H1 (cell line): ENCODE measurements at places on chromosomes 13 and 19. TPM values are rescaled to one million over a fixed set of nuclear protein-coding genes. Genes with fewer than 3 reads are reported as not detected.

DNA sequence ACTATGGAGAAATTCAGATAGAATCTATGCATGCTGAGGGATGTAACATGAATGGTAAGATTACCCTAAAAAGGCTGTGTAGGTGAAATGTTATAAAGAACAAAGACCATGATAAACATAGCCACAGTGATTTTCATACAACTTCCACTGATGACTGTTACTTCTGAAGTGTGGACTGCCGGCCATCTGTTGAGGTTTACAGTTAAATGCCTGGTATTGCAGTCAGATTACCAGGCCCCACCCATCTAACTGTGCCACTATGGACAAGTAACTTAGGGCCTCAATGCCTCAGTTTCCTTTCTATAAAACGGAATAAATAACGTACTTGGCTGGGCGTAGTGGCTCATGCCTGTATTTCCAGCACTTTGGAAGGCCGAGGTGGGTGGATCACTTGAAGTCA lies 395.6 kb downstream of the KLF12 start:
- DNase-seq: no peak

DNA sequence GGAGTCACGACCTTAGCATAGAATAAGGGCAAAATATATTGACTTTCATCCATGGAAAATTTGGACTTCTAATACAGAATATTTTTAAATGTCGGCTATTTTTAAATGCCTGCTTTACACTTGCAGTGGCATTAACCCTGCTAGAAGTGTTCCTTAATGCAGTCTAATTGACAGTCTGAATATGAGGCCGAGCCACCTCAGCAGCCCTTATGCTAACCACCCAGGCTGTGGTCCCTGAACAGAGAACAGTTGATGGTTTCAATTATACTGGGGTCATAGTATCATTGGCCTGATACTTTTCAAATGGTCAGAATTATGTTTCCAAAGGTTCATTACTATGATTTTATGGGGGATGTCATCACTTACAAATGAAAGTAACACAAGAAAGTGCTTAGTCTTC lies 764.7 kb upstream of the SLITRK1 start:
- no peak for DNase-seq

DNA sequence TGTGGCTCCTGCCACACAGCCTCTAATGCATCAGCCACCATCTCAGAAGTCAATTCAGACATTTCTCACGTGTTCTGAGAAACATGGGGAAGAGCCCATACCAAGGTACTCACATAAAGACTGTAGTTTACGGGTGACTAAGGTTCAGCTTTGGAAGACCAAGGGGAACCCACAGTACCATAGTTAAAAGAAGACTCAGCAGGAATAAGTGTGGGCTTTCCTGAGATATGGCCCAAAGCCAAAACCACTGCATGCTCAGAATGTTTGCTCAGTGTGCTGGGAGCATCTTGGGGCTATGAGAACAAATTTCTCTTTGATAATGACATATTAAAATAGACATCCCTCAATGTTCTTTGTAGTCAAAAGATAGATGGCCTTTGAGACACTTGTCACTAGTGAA lies 283.8 kb downstream of the DCT start:
- no peak for DNase-seq

GRCh38 chr19:12606796-12607195 lies 3.8 kb downstream of the ZNF490 start:
- DNase-seq: no peak

DNA sequence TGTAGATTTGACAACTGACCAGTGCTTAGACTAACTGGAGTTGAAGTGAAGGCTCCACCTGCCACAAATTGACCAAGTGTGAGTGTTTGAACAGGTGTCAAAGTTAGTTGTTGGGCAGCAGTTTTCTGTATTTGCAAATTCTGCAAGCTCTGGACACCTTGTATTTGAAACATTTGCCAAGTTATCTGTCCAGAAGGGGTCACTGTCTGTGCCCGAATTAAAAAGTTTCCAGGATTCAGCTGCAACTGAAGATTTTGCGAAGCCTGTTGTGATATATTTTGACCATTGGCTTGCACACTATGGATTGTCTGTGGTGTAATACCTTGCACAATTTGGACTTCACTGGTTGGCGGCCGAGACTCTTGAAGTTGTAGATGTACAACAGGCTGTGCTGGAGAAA lies 1690.7 kb downstream of the SLITRK5 start:
- no peak for DNase-seq

- no peak for DNase-seq
Observed at GRCh38 chr13:67520886-67521285, 290.8 kb upstream of the PCDH9 start.

GRCh38 chr13:114151565-114152284 lies 19.3 kb upstream of the RASA3 start:
- DNase-seq: no peak

GRCh38 chr13:90414691-90415596 lies 932.5 kb upstream of the MIR17HG start:
- DNase-seq: no peak

GRCh38 chr13:30186634-30187415 lies 120.5 kb downstream of the KATNAL1 start:
- DNase-seq: no peak

GRCh38 chr13:21478881-21479808 lies 20.0 kb upstream of the ZDHHC20 start:
- no peak for DNase-seq

DNA sequence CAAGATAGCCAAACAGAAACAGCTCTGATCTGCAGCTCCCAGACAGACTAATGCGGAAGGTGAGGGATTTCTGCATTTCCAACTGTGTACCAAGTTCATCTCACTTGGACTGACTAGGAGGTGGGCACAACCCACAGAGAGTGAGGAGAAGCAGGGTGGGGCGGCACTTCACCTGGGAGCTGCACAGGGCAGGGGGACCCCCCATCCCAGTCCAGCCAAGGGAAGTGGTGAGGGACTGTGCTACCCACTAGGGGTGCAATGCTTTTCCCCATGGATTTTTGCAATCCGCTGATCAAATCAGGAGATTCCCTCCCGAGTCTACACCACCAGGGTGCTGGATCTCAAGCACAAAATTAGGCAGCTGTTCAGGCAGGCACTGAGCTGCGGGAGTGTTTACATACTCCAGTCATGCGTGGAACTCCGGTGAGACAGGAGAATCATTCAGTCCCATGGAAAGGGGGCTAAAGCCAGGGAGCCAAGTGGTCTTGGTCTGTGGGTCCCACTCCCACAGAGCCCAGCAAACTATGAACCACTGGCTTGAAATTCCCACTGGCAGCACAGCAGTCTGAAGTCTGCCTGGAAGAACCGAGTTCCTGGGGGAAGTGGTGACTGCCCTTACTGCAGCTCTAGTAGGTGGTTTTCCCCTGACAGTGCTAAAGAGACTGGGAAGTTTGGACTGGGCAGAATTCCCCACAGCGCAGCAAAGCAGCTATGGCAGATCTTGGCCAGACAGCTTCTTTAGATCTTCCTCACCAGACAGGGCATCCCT lies 85.1 kb upstream of the UFM1 start:
- DNase-seq: no peak

- DNase-seq: no peak
Observed at GRCh38 chr13:57123681-57124080, 17.0 kb upstream of the PRR20A start.

GRCh38 chr19:27673986-27674385 lies 1539.0 kb downstream of the UQCRFS1 start:
- DNase-seq: no peak

DNA sequence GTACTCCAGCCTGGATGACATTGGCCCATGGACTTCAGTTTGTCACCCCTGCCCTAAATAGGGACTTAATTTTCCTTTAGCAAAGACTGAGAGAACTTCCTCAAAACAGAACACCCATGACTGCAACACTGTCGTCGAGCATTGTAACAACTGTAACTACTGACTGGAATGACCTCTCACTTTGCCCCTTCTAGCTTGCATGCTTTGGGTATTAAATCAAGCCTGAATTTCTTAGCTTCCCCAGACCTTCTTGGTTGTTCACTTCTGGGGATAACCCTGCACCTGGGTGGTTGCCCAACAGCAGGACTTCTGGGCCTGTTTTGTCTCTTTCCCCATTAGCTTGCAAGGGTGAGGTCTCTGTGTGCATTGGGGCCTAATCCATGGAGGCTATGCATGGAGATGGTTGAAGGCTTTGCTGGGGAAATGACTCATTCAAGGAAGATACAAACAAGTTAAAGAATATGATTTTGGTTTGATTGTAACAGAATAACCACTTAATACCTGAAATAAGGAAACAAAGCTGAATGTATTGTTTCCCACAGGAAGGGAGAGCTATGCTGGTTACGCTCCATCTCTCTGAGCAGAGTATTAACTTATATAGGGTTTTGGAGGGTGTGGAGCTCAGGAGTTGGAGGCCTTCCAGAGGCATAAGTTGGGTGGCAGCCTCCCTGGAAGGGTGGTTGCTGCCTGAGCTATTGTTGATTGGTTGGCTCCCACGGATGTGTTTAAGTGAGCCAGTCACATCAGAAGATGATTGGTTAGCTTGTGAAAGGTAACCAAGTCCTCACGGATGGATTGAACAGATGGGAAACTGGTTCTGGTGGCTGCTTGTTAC lies 34.7 kb upstream of the UBAC2 start:
- no peak for DNase-seq

GRCh38 chr13:72507416-72508199 lies 219.8 kb downstream of the MZT1 start:
- DNase-seq: no peak

DNA sequence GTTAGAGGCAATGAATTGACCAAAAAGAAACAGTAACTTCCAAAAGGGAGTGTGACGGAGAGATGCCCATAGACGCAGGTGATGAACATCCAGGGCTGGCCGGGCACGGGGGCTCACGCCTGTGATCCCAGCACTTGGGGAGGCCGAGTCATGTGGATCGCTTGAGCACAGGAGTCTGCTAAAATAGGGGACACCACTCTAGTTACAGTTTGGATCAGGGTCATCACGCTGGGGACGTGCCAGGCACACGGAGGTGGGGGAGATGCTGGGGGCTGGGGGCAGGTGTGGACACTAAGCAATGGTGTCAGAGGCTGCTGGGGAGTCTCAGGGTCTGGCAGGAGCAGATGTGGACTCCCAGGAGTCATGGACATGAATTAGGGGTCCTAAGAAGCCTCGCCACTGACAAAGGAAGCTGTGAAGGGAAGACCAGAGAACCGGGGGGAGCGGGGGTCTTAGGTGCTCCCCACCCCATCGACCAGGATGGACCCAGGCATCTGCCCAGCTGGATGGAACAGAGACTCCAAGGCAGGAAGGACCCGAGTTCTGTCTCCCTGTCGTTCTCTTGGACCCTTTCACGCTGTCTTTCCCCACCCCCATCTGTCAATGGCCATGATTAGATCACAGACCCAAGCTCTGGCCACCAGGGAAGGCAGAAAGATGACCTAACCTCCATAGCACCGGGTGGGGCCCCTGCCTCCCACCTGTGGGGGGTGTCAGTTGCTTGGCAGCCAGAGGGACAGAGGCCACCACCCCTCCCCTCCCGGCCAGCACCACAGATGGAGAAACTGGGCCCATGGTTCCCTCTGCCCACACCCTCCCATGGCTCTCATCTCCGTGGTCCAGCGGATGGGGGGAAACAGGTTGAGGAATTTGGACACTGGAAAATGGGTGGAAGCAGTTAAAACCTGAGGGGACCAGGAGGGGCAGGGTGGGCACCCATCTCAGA lies 19.6 kb downstream of the CCDC8 start:
- no peak for DNase-seq

DNA sequence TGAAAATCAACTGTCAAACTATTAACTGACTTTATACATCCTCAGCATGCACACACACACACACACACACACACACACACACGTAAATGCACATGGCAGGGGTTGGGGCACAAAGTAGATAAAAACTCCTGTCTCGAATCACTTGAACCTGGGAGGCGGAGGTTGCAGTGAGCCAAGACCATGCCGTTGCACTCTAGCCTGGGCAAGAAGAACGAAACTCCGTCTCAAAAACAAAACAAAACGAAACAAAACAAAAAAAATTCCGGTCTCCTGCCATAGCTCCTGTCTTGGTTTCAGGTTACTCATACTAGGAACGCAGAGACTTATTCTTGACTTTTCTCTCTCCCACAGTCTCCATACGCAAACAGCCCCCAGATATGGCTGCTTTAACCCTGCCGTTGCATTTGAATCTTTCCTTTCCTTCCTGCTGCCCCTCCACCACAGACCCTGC lies 148.9 kb downstream of the SHISA2 start:
- no peak for DNase-seq

DNA sequence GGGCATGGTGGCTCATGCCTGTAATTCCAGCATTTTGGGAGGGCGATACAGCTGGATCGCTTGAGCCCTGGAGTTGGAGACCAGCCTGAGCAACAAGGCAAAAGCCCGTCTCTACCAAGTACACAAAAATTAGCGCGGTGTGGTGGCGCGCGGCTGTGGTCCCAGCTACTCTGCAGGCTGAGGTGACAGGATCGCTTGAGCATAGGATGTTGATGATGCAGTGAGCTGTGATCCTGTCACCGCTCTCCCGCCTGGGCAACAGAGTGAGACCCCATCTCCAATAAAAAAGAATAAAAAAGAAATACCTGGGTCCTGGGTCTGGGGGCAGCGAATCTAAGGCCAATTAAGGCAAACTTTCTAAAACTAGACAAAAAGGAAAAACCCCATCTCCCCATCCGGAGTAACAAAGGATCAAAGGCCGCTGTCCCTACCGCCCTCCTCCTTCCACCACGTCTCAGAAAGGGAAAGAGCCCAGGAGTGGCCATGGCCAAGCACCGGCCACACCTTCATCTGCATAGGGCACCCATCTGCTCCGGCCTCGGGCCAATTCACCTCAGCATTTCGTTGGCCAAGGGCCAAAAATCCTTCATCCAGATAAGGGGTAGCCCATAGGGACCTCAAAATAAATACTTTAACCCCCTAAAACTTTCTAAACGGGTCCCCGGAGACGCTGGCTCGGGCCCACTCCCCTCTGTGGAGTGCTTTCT lies 851 bp downstream of the ZNF320 start:
- no peak for DNase-seq

DNA sequence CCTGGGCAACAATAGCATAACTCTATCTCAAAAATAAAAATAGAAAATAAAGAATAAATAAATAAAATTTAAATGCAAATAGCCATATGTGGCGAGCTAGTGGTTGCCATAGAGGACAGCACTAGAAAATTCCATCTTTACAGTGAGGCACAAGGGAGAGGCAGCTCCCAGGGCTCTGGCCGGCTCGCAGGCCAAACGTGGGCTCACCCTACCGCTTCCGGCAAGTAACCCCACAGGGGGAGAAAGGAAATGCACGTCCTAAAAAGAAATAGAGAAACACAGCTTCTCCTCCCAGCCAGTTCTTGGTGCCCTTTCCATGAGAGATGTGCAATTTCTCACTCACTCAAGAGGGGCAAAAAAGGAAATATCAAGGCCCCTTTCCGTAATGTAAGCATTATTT lies 12.4 kb upstream of the GRWD1 start:
- DNase-seq: no peak

GRCh38 chr13:33728271-33729037 lies 89.5 kb upstream of the RFC3 start:
- DNase-seq: no peak

U2AF2 gene
- total RNA-seq: 252 and 269 TPM in 2 replicates

INTS6 gene
- total RNA-seq: 42.6 and 42.8 TPM in 2 replicates

NLRP5 gene
- not detected in 2 replicates for total RNA-seq

SHD gene
- total RNA-seq: 5.8 and 7.3 TPM in 2 replicates

PRSS57 gene
- total RNA-seq: not detected in 2 replicates

NMRK2 gene
- total RNA-seq: 86.2 and 87.4 TPM in 2 replicates

PRX gene
- 5.8 and 6.0 TPM in 2 replicates for total RNA-seq
